LNCaP clone FGC (cell line): ENCODE measurements at places on chromosomes 3 and 15.

GRCh38 chr15:88890495-88890894 lies 4.8 kb downstream of the HAPLN3 start:
- no peak for DNase-seq

- DNase-seq: no peak
These were observed 201.1 kb downstream of the AKAP13 start for GRCh38 chr15:85581495-85581894.

DNA sequence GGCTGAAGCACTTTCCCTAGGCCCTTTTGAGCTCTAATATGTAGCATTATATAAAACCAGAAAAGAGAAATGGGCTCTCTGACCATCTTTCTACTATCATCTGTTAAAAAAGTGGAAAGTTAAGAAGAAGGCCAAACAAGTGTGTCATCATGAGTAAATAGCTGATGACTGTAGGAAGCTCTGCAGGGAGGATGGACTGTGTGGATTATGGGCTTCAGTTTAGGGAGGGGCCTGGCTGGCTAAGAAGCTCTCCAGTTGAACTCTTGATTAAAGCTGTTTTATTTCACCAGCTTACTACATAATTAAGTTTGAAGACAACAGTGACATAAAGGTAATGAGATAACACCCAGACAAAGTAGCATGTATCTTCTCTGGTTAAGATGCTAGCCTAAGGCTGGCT lies 30.6 kb downstream of the INTS14 start:
- DNase-seq: no peak

- DNase-seq: no peak
These were observed 50.9 kb upstream of the MAP3K13 start for GRCh38 chr3:185311991-185312390.

DNA sequence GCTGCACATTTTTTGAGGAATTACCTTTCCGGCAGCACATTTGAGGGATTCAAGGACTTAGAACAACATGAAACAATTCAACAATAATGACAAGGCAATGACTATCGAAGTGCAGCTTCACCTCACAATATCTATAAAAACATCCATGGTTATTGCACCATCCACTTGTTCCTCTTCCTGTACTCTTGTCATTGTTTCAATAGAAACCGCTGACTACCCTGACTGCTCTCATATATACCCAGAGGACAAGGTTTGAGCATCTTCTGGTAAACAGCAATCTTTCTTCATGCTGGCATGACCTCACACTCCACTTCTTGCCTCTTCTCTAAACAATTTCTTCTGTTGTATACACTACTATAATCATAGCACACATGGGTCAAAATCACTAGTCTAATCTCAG lies 864.9 kb downstream of the FHIT start:
- DNase-seq: no peak

GRCh38 chr3:195549931-195550519 lies 6.9 kb upstream of the PPP1R2 start:
- no peak for DNase-seq

- no peak for DNase-seq
These were observed 45.9 kb downstream of the HCN4 start for GRCh38 chr15:73322665-73323373.

- no peak for DNase-seq
These were observed 84.2 kb upstream of the PDZRN3 start for GRCh38 chr3:73708956-73709355.

DNA sequence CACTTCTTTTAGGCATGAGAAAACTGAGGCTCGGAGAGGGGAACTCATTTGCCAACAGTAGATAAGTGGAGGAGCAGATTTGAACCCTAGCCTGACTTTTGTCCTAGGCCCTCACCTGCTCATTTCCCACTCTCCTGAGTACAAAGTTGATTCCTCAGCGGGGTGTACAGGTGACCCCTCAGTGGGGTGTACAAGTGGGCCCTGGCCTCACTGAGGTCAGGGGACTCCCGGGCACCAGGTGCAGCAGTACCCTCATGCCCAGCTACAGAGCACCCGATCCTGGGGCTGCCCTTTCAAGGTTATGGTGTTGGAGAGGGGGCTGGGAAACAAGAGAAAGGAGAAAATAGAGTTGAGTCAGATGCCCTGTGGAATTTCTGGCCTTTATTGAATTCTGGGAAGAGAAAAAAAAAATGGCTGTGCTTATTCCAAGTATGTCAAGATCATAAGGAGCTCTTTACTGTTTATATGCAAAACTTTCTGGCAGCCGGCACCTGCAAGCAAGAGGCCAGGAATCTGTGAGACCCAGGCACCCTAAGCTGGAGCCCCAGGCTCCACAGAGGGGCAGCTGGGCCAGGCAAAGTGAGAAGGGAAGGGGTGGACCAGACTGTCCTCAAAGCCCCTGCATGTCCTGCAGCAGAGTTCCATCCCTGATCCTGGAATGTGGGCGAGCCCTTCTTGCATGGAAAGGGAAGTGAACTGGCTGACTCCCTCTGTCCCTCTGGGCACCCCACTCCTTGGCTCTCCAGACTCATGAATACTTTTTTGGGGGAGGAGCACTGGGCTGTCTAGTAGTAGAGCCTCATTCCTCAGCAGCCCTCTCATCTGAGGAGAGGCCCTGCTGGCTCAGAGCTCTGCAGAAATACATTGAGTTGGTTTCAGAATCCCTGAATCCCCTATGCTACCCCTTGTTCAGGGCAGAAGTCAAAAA lies 43.1 kb downstream of the AMOTL2 start:
- no peak for DNase-seq

GRCh38 chr3:62479326-62479725 lies 106.0 kb upstream of the FEZF2 start:
- DNase-seq: no peak

DNA sequence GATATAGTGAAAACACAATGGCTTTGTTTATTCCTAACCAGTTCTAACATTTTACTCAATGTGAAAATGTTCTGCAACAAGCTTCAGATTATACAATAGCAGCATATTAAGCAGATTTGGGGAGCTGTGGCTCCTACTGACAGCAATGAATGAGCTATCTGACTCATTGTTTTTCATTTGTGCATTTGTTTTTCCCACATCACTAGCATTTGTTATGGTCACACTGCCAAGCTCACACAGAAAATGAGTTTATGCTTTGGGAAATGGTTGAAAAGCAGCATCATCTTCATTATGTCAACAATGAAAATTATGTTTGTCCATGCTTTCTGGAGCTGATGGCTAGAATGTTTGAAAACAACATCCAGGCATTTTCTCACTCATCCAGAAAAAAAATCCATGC lies 53.5 kb downstream of the ZPLD1 start:
- no peak for DNase-seq

- no peak for DNase-seq
These were observed 3.1 kb downstream of the FOXL2NB start for GRCh38 chr3:138950006-138950644.

GRCh38 chr15:57398336-57398735 lies 22.0 kb downstream of the CGNL1 start:
- DNase-seq: no peak

DNA sequence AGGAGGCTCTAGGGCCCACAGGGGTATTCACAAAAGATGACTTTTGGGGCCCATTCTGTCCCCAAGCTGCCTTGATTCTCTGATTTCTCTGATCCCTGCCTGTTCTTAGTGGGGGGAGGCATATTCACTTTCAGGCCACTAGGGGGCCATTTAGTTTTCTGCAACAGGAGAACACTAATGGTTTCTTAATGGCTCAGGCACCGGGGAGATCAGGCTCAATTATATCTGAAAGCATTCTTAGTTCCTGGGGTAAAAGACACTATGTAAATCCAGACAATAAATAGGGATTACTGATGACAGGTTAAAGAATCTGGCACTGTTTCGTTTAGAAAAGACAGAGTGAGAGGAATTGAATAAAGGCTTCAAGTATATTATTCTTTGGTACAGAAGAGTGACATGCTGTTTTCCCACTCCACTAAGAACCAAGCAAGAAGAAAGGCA lies 2.5 kb upstream of the INAFM2 start:
- no peak for DNase-seq

DNA sequence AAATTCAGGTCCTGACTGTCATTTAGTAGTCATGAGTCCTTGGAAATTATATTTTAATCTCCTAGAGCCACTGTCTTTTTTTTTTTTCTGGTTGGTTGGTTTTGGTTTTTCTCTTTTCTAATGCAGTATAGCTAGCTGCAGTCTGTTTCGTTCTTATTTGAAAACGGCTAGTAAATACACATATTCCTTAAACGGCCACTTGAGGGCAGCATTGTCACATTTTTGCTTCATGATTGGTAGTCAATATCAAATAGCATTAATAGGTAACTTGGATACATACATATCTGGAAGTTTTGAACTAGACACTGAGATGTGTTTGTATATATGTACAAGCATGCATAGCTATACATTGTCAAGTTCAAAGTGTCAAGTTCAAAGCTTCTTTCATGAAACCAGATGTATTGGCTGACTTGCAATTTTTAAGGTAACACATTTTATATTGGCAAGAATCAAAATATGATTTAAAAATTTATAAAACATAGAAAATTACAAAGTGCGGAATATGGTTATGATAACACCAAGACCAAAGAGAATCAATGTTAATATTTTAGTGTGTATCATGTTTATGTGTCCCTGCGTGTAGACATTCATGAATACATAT lies 22.5 kb downstream of the GABRA5 start:
- DNase-seq: peak; percentile 60

DNA sequence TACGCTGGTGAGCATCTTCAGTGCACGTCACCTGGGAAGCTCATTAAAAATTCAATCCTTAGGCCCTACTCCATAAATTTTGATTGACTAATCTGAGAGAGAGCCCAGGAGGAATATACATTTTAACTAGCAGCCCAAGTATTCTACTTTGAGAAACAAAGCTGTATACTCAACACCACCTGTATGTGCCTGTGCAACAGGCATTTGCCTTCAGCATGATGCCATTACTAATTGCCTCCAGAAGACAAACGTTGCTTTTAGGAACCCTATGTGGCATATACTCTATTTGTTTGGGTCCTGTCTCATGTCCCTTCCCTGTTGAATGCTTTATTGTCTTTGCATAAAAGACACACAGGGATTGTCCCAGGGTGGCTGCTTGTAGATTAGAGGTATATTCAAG lies 7.7 kb downstream of the ASTE1 start:
- DNase-seq: no peak

DNA sequence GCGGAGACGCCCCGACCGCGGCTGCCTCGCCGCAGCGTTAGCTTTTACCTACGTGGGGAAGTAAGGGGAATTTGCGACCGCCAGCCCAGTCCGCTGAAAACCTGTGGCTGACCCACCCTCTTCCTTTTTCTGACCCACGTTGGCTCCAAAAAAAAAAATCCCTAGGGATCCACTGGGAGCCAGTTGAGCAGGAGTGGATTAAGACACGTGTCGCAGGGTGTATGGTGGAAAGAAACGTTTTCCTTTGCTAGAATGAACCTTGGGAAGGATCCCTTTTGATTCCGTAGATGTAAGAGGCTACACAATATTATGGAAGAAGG lies 575 bp upstream of the PCYT1A start:
- DNase-seq: peak; percentile 14

GRCh38 chr3:31765871-31766270 lies 215.2 kb downstream of the OSBPL10 start:
- DNase-seq: no peak

- DNase-seq: no peak
These were observed 71.5 kb downstream of the SLCO3A1 start for GRCh38 chr15:91924837-91925495.

DNA sequence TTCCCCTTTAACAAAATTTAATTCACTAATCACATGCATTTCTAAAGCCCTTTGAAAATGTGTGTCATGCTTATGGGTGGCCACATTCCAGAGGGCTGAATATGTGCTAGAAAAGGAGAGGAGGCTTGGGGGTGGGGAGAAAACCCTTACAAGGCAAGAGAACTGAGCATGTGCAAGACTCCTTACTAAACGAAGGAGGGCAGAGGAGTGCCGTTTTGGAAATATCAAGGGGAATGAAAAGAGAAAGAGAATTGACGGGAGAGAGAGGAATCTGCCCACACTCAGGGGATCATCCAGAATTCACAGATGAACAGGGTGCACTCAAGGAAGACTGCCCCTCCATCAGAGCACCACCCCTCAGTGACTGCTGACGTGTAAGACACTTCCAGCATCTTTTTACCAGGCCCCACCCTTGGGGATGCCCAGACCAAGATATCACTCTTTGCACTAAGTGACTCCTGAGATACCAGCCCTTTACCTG lies 37.9 kb upstream of the TSC22D2 start:
- DNase-seq: no peak

- DNase-seq: no peak
These were observed 18.5 kb downstream of the IGF1R start for GRCh38 chr15:98666841-98667240.

DNA sequence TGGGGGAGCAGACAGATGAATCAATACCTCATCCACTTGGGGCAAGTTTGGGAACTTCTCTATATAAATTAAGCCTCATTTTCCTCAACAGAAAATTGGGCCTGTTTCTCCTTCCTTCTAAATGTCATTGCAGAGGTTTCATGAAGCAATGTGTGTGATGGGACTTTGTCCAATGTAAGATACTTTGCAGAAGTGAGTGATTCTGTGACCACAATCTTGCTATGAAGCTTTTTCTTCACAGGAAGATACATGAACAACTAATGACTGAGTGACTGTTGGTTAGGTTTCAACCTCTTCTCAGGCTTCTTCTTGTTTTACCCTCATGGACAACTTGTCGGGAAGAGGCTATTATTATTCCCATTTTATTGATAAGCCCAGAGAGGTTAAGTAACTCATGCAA lies 11.0 kb downstream of the TMEM45A start:
- no peak for DNase-seq

- DNase-seq: no peak
These were observed 43.7 kb downstream of the SLC12A8 start for GRCh38 chr3:125168711-125169393.

- DNase-seq: no peak
These were observed 383.0 kb downstream of the ZBTB20 start for GRCh38 chr3:114764056-114764492.

DNA sequence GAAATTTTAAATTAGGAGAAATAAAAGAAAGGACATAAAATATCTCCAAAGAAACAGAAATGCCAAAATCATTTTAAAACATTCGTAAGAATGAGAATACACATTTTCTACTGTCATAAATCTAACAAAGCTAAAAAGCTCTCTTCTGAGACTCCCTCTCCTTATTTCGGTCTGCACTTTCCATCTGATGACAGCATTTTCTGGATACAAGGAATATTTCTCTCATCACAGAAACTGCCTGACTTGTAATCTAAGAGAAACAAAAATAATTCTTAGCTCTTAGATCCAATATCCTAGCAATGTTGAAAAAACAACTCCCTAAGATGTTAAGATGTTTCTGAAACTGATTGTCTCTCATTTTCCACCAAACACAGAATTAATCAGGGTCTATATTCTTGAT lies 93.5 kb downstream of the PEAK1 start:
- DNase-seq: no peak

DNA sequence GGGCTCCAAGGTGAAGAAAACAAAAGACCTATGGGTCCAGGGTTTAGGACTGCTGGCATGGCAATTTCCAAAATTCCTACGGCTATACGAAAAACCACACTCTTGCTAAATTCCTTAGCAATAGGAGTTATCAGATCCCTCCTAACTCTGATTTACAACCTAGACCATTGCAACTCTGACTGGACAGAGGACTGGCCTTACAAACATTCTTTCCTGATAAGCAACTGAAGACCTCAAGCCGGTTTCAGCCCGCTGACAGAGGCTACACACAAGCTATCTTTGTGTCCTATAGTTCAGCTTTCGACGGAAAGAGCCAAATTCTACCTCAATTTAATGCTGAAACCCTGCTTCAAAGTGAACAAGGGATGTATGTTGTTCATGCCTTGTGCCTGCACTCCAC lies 38.3 kb upstream of the AGBL1 start:
- DNase-seq: no peak

- no peak for DNase-seq
These were observed 211.6 kb upstream of the LRRN1 start for GRCh38 chr3:3587647-3587972.
